IPS-NIHi11 (cell line): ENCODE measurements at places on chromosomes 2 and 18.

DNA sequence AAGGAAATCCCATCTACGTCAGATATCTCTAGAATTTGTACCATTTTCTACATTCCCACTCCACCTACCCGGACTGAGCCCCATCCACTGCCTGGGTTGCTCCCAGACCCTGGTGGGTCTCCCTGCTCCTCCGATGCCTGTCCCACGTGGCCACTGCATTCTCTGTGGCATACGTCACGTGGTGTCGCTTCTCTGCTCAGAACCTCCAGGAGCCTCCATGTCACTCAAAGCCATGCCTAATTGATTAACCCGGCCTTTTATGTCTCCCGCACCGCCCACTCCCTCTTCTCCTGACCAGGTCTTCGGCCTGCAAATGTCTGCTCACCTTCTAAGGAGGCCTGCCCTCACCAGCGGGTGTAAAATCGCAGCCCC is 176.6 kb downstream of the HDAC4 start:
- no peak for DNase-seq

GRCh38 chr2:230318190-230319121 is 8.5 kb upstream of the SP140L start:
- no peak for DNase-seq

- no peak for DNase-seq
These were observed 13.3 kb downstream of the TM4SF20 start for GRCh38 chr2:227365833-227366232.

- DNase-seq, result no peak
These were observed 13.7 kb downstream of the RBBP8 start for GRCh38 chr18:22946846-22947245.

DNA sequence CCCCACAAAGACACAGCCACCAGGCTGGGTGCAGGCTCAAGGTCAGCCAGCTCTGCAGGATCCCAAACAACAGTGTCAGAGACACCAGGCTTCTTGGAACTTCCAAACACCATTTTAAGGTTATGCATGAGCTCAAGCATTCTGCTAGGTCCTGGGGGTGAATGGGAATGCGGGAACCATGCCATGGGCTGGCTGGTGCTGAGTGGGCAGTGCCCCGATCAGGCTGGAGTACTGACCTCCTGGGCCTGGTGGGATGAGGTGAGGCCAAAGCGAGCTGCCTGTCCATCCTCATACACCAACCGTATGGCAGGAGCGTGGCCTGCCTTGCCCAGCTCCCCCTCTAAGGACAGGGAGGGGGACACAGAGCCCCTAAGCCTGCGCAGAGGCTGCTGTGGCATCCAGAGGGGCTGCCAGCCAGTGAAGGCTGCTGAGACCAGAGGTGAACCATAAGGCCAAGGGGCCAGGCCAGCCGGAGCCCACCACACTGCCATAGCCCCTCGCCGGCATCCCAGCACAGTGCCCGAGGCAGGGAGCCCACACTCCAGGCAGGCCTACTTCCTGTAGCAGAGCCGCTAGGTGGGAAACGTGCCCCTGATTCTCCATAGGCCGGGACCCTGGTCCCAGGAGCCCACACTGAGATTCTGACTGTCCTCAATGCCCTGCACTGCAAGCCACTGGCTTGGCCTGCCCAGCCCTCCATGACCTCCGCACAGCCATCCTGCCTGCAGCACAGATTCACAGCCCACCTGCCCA is 135.0 kb downstream of the HDAC4 start:
- DNase-seq, result no peak

DNA sequence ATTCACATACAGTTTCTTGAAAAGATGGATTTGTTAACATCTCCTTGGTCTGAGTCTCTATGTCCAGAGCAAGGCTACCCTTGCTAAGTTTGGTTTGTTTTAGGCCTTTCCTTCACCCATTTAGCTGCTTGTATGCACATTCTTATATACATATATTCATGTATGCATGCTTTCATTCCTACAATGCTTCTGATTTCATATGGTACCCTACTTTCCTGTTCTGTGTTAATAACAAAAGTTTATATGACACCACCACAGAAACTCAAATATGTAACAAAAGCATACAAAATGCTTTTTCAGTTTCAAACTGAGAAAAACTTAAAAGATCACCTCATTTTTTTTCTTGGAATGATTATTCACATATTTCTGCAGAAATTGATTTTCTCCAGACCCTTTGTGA is 39.4 kb downstream of the OSGEPL1 start:
- DNase-seq, result no peak

DNA sequence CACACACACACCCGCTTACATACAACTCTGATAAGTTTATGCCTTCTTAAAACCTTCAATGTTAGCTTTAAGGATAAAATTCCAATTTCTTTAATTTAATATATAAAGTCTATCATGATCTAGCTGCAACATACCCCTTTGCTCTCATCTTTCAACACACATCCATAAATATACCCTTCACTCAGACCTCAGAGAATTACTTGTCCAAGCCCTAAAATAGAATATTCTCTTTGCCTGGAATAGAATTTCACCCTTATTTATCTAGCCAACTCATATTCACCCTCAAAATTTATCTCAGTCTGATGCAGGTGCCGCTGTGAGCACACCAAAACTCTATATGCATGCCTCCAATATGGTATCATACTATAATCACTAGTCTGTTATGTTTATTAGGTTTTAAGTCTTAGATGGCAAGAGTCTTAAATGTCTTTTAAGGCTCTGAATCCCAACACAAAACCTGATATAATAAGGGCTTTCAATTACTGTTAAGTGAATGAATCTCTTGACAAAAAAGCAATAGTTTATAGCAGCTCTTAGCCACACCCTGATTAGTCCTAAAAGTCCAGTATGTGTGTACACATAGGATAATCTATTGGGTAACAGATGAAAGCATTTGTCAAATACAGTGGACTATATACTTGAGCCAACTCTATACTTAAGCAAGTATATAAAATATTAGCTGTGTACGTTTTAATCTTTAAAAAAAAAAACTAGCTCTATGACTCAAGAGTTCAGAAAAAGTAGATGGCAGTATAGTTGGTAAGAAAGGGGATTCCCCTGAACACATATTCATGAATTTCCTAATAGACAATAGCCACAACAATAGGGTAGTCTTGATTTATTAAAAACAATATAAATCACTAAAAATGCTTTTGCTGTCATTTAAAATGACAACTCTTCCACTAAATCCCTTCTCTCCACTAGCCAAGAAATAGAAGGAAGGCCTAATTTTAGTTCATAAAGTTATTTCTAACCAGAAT is 144.5 kb downstream of the EXOC6B start:
- no peak for DNase-seq

DNA sequence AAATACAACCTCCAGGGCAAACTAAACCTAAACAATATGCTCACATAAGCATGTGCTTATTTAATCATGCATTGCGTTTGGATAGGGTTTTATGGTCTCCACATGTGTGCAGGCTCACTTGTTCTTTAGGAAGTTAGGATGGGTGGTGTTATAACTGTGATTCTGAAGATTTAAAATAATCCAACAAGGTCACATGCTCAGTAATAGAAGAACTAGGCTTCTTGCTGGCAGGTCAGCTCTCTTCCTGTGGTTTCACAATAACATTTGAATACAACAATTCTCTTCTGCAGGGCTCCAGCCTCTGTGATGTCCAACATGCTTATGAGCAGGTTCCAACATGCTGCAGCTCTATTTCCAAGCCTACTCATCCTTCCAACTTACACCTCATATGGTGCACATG is 84.0 kb downstream of the MYL12B start:
- no peak for DNase-seq

DNA sequence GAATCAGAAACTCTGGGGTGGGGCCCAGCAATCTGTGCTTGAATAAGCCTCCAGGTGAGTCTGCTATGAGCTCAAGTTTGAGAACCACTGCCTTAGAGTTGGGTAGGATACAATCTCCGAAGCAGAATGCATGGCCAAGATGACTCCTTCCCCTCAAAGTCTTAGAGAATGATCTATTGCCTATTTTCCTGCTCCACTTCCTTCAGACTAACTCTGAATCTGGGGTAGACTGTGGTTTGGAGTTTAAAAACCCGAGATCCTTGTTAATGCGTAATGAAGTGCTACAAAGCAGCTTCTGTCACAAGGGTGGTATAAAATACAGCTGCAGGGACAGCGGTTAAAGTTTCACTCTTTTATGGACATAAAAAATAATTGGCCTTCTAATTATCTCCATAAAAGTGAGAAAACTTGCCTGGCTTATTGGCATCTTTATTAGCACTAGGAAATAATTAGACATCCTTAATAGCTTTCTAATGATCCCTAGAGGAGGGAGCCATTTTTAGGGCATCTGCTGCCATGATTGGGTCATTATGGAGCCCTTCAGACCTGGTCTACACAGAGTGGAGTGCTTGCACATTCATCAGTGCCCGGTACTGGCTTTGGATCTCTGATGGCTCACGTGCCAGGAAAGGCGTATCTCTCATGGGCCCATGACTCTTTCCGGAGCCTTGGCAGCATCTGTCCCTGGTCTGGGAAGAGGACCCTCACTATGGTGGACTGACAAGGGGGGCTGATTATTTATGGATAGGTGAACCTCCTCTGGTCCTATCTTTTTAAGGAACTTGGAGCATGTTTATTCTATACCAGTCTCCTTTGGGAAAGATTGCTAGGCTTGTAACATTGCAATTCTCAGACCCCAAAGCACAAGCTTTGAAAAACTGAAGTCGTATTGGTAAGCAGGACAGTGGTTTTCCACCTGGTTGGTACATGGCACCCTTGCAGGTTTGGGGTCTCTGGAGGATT is 28.2 kb downstream of the SIX2 start:
- no peak for DNase-seq

DNA sequence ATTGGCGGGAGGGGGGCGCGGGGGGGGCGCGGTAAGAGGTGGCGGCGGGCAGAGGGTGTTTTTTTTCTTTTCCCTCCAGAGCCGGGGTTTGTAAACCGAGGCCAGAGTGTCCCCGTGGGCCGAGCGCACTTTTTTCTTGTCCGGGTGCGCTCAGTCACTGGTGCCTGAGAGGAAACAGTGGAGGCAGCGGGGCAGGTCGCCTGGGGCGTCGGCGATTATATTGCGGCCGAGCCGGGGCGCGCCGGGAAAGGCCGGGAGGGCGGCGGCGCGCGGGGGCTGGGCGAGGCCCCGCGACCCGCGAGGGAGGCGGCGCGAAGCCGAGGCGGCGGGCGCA is 275 bp downstream of the HOXD8 start:
- DNase-seq, result no peak

DNA sequence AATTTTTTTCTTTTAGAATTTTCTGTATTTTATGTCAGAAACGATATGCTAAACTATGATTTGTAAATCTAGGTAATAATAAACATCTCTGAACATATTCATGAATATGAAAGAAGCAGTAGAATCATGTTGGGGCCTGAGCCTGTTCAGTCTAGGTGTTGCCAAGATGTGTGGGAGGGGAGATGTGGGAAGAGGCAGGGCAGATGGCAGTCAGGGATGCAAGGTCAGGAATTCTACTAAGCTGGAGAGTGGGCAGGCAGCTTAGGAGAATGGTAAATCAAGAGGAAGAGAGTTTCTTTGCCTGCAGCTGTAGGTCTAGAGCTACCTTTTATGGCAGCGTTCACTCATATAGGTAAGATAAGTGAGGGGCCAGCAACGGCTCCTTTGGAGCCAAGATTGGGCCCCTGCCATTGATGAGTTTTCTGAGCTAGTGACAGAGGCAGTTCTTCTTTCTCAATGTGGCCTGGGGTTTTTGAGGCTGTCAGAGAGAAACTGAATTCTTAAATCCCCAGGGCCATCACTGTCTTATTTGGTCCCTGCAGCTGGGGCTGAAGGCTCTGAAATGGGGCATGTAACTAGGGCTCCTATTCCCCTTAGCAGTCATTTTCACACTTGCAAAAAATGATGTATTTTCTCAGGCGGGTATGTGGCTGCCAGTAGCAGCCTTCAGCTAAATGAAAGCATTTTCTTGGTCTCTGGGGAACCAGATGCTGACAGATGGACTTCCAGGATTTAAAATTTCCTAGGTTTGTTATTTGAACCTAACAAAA is 232.8 kb downstream of the PIK3C3 start:
- no peak for DNase-seq

GRCh38 chr2:138017824-138018223 is 53.6 kb downstream of the HNMT start:
- DNase-seq, result no peak

- no peak for DNase-seq
These were observed 56.1 kb downstream of the CIB4 start for GRCh38 chr2:26585100-26585499.
